ENCODE measurements at places on chromosomes 3 and 15. TPM values are rescaled to one million over a fixed set of nuclear protein-coding genes. Genes with fewer than 3 reads are reported as not detected.

CIAO2A gene
- 46.6 TPM for total RNA-seq

ATOSA gene
- 66.3 TPM for total RNA-seq

MOBP gene
- total RNA-seq, result not detected

PLSCR2 gene
- total RNA-seq, result 0.34 TPM

MYZAP gene
- total RNA-seq, result 82.5 TPM

TJP1 gene
- total RNA-seq, result 122 TPM

Data from dermis blood vessel endothelial cell (primary cell).